Stimulated activated CD4-positive, alpha-beta T cell treated with anti-CD3 and anti-CD28 coated beads, Interleukin-4, amount 100 ng/mL, for 1 hour (primary cell): ENCODE measurements at places on chromosomes 1 and 21.

DNA sequence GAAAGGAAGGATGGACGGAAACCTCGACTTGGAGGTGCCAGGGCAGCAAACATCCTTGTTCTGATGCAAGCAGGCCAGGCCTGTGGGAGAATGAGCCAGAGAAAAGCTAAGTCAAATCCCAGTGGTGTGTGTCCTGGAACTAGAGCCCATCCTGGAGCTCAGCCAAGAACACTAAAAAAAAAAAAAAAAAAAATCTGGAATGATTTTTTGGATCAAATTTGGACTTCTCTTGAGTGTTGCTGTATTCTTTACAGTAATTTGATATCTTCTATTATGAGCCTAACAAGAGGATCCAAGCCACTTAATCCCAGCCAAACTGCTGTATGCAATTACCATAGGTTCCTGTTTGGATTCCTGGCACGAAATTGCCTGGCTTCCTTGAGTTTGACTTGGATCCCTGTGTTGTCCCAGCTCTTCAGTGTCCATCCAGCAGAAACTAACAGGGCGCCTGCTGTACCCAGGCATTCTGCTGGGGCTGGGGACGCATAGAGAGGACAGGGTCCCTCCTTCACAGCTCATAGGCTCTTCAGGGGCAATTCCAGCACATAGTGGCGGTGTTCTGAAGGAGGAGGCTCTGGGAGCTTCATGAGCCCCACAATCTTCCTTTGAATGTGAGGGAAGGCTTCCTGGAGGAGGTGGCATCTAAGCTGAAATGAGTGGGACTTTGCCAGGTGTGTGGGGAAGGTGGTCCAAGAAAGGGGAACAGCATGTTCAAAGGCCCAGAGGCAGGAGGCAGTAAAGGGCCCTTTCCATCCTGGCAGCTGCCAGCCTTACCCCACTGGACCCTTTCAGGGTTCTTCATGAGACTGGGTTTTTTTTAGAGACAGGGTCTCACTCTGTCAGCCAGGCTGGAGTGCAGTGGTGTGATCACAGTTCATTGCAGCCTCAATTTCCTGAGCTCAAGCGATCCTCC is 24.7 kb downstream of the EPHX1 start:
- DNase-seq, result no peak

DNA sequence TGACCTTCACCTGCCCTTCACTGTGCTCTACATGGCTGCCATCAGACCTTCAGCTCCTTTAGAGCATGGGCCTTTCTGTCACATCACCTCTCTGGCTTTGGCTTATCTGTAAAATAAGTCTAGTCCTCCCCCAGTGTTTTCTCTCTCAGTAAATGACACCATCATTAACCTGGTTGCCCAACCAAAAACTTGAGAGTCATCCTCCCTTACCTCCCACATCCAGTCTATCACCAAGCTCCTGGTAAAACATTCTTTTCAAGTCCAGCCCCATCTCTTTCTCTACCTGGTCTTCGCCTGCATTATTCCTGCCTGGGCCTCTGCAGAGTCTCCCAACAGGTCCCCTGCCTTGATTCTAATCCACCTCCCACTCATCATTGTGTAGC is 13.1 kb downstream of the SLC26A9 start:
- DNase-seq, result no peak

DNA sequence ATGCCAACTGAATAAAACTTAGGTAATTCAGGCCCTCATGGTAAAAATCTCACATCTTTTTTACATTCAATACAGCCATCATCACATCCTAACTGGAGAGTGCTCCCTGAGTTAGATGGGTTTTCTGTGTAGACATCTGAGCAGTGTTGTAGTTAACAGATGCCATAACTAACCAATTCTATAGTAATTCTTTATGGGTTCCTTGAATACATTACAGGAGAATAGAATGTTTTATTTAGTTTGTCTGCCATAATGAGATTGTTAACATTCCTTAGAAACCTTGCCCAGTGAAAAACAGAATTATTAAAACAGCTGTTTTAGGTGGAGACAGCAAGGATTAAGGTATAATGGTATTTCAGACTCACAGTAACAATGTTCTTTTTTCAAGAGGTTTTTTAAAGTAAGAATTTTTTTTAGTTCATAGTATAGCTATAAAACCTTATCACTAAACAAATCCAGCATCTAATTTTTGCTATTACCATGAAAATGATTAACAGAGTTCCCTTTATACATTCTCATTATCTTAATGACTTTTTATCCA is 95.3 kb downstream of the ATP5PO start:
- DNase-seq, result no peak

DNA sequence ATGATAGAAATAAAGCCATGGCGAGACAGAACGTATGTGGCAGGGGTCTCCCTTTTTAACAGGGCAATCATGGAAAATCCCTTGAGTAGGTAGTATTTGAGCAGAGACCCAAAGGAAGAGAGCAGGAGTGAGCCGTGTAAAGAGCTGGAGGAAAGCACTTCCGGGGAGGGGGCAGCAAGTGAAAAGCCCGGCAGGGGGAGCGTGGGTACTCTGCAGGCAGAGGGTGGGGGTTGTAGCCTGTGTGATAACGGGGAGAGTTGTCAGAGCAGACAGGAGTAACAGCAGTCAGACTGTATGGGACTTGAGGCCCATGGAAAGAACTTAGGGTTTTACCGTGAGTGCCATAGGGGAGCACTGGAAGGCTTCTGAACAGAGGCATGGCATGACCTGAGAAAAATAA is 51.1 kb upstream of the LDLRAP1 start:
- no peak for DNase-seq

DNA sequence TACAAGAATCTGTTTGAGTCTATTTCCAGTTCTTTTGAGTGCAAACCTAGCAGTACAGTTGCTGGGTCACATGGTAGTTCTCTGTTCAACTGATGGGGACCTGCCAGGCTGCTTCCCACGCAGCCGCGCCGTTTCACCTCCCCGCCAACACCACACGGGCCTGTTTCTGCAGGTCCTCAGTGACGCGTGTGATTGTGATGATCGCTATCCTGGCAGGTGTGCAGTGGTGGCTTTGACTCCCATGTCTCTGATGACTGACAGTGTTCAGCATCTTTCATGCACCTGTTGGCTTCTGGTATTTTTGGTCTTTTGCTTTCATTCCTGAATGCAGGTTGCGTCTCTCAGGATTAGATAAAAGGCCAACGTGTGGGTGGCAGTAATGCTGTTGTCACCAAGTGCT is 41.6 kb downstream of the FAAP20 start:
- DNase-seq, result peak; percentile 37

DNA sequence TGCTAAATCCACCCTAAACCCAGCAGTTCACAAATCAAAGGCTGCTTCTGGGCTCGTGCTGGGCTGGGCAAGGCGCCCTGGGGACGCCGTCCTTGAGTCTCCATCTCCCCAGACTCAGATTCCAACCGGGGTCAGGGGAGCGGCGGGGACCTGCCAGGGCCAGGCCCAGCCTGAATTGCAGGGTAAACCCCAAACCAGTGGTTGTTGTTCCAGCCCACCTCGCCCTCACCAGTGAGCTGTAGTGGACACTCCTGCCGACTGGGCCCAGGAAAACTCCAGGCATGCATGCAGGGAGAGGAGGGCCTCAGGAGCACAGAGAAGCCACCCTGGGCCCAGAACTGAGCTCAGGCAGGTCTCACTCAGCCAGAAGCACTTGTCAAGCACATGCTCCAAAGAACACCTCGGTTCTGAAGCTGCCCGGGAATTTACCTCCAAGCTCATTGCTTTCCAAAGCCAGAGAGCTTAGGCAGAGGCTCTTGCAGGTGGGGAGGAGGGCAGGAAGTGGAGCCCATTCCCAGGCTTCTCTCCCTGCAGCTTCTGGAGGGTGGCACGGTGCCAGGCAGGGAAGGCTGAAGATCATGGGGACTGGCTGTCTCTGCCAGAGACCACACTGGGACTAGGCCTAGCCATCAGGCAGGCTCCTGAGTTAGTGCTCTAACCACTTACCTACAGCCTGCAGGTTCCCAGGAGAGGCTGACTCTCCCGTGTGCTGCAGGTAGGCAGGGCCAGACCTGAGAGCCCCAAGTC is 437.0 kb downstream of the MATN1 start:
- no peak for DNase-seq

DNA sequence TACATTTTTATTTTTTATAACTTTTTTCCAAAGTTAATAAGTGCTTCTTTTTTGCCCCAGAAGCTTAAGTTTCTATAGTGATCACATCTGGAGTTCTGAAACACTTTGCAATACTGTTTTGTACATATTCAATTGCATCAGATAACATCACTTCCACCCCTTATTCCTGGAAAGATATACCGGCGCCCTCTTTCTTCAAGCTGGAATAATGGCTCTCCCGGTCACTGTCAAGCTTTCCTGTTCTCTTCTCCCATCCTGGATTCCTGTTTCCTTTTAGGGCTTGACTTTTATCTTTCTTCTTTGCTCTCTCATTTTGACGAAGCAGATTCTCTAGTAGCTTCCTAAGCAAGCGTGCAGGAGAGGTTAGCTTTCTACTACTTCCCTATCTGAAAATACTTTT is 1866.8 kb downstream of the MRPL39 start:
- DNase-seq, result no peak

GRCh38 chr1:29639741-29640427 is 403.6 kb downstream of the PTPRU start:
- no peak for DNase-seq

- no peak for DNase-seq
These were observed 35.8 kb downstream of the LHX4 start for GRCh38 chr1:180265871-180266270.

- DNase-seq, result no peak
These were observed 8.9 kb upstream of the ITLN2 start for GRCh38 chr1:160963521-160963920.

DNA sequence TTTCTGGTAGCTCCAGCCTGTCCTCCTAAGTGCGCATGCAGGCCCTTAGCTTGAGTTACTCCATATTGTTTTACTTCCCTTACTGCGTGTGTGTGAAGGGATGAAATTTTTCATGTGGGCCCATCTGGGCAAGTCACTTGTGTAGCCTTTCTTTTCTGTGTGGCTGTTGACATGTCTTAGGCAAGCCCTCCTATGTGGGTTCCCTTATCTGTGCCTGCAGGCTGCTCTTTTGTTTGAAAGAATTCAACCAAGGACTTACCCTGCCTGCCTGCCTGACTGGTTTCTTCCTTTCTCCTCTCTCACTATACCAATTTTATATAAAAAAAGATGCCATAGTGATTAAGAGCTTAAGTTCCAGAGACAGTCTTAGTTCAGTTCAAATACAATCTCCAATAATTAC is 249.3 kb downstream of the ATG4C start:
- DNase-seq, result no peak

DNA sequence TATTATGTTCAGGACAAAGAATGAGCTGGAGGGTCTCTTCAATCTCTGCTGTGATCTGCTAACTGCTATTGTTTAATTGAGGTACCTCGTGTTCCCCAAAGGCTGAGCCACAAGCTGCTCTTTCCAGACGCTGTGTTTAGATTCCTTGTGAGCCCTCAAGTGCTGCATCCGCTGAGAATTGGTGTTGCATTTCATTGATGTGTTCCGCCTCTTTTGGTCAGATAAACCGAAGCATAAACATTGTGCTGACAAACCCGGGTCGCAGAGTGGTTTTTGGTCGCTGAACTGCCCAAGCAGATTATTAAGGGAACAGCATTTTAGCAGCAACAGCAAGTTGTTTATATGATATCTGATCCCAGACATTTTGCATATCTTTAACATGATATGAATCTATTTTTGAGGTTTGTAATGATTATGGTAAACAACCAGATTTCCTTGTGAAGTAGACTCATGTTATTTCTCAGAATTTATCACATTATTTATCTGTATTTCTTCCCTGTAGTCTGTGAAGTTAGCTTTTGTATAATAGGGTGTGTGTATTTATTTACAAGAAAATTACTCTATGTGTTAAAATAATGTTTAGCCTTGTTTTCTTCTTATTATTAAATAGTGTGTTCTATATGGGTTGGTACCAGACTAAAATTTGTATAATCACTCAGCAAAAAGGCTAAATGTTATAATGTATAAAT is 217.2 kb upstream of the C1orf105 start:
- no peak for DNase-seq

- peak; percentile 27 for DNase-seq
These were observed 4.6 kb downstream of the FCRLB start for GRCh38 chr1:161725908-161726472.

DNA sequence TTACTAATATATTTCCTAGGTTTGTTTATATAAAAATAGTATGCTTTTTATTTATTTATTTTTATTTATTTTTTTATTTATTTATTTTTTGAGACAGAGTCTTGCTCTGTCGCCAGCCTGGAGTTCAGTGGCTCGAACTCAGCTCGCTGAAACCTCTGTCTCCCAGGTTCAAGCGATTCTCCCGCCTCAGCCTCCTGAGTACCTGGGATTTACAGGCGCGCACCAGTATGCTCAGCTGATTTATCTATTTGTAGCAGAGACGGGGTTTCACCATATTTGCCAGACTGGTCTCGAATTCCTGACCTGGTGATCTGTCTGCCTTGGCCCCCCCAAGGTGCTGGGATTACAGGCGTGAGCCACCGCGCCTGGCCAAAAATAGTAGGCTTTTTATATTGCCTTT is 33.2 kb downstream of the BRINP3 start:
- DNase-seq, result no peak

DNA sequence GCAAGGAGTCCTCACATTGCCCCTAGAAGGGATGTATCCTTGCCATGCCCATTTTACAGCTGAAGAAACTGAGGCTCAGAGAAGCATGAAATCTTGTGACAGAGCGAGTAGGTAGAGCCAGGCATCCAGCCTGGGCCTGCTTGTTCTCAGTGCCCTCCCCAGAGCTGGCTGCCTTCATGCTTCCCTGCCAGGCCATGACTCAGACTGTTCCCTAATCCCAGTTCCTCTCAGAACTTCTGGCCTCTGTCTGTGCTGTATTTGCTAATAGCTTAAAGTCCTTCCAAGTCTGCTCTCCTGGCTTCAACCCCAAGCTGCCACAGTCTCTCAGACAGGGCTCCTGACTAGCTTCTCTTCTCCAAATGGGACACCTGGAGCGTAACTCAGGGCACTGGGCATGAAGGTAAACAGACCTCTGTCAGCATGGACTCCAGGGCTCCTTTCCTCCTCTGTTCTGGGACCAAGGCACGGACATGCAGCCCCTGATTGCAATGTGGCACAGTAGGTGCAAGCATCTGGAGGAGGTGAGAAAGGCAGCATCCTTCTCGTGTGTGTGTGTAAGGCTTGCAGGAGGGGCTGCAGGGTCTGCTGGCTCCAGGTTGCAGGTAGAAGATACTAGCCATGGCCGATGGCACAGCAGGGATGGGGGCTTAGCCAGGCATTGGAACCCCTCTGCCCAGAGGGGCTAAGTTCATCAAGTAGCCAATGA is 122.7 kb downstream of the HMGB4 start:
- DNase-seq, result no peak

- no peak for DNase-seq
These were observed 218.8 kb downstream of the NTNG1 start for GRCh38 chr1:107359472-107360241.

DNA sequence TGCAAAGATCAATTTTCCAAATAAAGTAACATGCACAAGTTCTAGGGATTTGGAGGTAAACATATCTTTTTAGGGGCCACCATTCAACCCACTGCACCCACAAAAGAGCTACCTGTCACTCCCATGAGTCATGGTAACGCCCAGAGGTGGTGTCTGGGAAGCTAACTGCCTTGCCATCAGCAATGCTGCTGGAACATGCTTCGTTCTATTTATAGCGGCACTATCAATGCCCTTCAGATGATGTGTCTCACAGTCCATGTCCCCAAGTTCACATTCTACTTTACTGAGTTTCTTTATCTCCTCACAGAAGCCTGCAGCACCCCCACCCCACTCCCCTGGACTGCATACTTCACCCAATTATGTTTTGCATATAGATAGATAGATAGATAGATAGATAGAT is 95.4 kb downstream of the LPAR3 start:
- DNase-seq, result no peak

GRCh38 chr21:36513430-36513829 is 33.5 kb upstream of the CLDN14 start:
- DNase-seq, result no peak

GRCh38 chr1:53539226-53539625 is 80.0 kb downstream of the DMRTB1 start:
- no peak for DNase-seq
